Psoas muscle (tissue), 8 donors: ENCODE measurements at places on chromosomes 7 and 10. TPM values are rescaled to one million over a fixed set of nuclear protein-coding genes. Genes with fewer than 3 reads are reported as not detected.

- no peak for DNase-seq
Measured at GRCh38 chr7:15854841-15855524, 168.5 kb upstream of the MEOX2 start.

GRCh38 chr7:119900996-119901672 lies 371.8 kb upstream of the KCND2 start:
- no peak for DNase-seq

GRCh38 chr7:155414547-155415492 lies 43.1 kb upstream of the EN2 start:
- no peak for DNase-seq

GRCh38 chr10:96279191-96279641 lies 7.8 kb upstream of the BLNK start:
- DNase-seq = no peak

DNA sequence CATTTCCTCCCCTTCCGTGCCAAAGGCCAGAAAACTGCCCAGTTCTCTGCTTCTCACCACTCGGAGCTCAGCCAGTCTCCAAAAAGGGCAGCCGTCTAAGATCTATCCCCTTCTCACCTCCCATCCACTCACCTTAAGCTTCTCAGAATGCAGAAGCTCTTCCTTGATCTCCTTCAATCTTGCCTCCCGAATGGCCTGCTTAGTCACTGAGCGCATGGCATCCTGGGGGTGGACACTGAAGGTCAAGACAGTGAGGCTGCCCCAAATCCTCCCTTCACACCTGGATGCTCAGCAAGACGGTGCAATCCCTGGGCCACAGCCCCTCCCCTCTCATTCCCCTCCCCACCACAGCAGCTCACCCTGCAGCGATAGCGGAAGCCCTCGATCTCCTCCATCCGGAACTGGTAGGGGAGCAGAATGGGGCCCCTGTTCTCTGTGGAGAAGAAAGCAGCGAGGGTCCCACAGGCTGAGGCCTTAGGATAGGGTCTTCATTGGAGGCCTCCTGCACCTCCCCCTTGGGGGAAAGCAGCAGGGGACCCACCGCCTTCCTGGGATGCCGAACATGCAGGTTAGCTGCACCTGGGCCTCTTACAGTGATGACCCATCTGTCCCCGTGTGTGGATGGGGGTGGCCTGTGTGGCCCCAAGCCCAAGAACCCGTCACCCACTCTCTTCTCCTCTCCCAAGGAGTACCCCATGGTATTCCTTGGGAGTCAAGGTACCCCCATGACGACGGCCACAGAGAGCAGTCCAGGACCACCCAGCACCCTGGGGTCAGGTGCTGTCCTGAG lies 4.7 kb downstream of the DDX56 start:
- DNase-seq = no peak

DNA sequence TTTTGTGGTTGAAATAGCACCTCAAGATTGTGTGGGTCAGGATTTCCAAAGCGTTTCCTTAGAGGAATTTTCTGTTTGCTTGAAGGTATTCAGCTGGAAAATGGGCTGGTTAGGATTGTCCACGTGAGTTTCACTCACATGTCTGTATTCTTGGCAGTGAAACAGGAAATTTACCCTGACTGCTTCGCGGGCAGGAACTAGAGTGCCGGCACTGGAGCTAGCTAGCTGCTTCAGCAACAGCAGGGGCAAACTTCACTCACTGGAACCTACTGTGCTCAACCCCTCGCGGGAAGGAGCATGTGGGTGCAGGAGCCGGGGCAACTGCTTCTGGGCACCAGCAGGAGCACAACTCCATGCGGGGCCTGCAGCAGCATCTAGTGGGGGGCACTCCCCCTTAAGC lies 38.0 kb upstream of the RTKN2 start:
- no peak for DNase-seq

DNA sequence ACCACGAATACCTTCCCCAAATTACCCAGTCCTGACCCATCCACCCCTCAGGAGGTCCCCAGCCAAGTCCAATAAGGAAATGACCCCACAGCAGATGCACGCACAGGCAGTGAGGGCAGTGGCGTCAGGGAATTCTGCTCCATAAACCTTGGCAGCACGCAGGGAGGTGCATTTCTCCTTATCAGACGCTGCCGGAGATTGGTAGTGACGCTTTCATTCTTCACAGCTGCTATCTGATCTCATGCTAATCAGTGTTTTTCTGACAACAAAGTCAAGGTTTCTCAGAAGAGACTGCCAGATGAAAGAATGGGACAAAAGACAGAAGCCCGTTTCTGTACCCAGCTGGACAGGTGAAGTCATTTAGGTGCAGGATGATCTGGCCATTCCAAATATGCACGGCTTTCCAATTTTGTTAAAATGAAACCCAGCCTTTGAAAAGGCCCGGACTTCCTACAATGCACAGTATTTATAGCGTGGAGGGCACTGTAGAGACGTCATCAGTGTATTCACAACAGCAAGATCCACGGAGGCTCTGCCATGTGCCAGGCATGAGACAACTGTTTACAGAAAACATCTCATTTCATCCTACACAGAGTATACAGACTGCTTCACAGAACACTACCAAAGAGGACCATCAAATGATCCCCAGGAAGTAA lies 35.3 kb downstream of the DIP2C start:
- DNase-seq = no peak

DNA sequence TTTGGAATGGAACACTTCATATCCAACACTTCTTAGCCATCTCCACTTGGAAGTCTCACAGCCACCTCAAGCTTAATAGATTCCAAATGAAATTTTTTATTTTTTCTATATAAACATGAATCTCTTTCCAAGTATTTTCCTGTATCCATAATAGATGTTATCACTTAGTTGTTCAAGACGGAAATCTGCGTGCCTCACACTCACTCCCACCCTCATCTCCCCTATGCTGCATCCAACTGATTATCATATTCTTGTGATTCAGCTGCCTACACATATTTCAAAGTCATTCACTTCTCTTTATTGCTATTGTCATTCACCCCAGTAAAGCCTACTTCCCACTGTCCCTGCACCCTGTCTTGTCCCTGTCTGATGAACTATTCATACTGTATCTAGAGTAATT lies 70.2 kb upstream of the MKX start:
- DNase-seq = no peak

- no peak for DNase-seq
Measured at GRCh38 chr7:141563956-141564623, 12.9 kb downstream of the AGK start.

DNA sequence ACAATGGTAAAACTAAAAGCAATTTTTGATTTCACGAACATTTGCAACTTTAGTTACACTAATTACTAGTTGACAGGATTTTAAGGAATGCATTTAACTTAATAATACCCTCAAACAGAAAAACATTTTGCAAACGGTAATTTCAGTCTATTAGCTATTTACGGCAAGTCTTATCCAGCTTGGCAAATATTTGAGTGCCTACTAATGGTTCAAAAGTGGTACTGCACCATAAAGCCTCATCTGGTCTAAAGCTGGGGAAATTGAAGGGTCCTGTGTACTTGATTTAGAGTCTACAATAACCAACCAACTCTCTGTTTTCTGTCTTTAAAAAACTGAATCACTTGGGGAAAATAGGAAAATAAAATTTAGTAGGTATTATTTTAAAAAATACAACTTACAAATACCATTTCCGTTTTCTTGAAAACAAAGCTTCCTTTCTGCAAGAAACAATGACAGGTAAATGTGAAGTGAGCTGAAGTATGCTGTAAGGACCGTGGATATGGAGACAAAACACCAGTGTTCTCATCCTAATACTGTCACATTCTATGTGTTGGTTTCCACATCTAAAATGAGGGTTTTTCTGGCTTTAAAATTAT lies 142.3 kb downstream of the VPS50 start:
- no peak for DNase-seq

- DNase-seq = no peak
Measured at GRCh38 chr7:139457153-139457946, 26.1 kb downstream of the KLRG2 start.

Gene FLNC
- 4,656 TPM for total RNA-seq

Gene RUFY2
- total RNA-seq = 8.1 TPM

Gene IL6
- 2.1 TPM for total RNA-seq

Gene TLX1
- total RNA-seq = not detected

Gene CYP3A4
- 3.2 TPM for total RNA-seq
